WTC11 (cell line): ENCODE measurements at places on chromosomes 1 and 21.

DNA sequence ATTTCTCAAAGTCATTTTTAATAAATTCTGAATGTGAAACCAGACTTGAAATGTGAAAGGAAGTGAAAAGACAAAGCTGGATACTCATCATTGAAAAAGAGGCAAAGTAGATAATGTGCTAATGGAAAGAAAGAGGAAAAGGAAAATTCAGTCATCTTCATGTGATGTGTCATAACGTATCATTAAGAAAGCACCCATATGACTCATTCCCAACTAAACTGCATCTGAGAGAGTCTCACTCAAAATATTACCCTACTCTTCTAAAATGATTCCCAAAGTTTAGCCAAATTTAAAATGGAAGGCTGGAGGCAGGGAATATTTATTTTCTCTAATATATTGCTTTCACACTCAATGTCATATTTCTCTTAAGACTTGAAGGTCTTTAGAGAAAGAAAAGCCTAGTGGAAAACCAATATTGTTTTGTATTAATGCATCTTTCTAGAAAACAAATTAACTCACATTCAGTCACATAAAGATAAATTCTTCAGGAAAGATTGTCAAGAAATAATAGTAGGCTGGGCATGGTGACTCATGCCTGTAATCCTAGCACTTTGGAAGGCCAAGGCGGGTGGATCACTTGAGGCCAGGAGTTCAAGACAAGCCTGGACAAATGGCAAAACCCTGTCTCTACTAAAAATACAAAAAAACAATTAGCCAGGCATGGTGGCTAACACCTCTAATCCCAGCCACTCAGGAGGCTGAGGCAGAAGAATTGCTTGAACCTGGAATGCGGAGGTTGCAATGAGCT, 129.9 kb downstream of the SLC30A10 start:
- no peak for DNase-seq

DNA sequence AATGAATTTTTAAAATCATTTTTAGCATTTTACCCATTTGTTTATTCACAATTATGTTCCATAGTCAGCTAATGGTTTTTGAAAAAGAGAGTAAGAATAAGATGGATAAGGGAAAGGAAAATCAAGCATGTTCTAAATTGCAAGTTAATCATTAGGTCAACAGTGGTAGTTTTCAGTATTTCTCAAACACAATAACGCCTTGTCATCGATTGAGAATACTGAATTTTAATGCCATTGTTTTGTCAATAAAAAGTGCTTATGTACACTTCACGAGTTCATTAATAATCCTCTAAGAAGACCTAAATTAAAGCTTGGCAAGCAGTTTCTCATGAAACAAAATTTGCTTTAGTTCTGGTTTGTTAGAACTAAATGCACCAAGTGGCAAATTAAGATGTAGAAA, 100.3 kb downstream of the RERE start:
- no peak for DNase-seq

DNA sequence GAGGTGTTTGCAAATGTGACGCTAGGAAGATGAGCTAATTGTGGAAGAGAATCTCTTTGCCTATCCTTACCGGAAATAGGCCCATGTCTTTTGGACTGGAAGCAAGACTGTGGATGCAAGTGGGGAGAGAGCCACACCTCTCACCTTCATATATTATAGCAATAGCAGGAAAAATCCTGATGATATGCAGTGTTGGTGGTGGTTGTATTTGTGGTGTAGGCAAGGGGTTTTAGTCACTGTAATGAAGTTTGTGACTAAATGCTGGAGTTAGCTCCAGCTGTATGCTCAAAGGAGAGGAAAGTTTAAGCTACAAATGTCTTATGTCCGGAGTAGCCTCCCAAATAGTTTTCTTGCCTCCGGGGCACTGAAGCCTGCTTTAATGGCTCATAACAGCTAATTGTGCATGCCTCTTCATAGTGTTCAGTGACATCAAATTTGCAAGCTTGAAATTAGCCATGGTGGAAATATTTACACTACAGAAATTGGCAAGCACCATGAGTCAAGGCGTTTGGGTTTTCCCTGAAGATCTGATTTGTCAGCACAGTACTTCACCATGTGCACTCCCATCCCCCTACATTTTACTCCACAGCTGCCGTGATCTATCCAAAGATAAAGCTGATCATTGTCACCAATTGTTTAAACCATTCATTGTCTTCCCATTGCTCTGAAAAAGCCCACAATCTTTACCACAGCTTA, 102.6 kb upstream of the ZNF644 start:
- no peak for DNase-seq

- DNase-seq: peak; percentile 81
These were observed 34.8 kb downstream of the RIMS3 start for GRCh38 chr1:40630488-40631223.

GRCh38 chr1:247332623-247333361, 1.1 kb upstream of the ZNF496 start:
- no peak for DNase-seq

DNA sequence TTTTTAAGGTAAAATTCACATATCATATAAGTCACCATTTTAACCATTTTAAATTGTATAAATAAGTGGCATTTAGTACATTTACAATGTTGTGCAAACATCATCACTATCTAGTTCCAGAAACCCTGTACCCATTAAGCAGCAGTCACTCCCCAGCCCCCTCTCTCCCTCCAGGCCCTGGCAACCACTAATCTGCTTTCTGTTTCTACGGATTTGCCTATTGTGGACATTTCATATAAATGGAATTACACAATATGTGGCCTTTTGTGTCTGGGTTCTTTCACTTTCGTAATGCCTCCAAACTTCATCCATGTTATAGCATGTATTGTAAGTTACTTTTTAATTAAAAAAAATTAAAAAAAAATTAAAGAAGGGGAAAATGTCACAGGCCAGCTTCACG, 58.0 kb upstream of the RAB3GAP2 start:
- DNase-seq: no peak

DNA sequence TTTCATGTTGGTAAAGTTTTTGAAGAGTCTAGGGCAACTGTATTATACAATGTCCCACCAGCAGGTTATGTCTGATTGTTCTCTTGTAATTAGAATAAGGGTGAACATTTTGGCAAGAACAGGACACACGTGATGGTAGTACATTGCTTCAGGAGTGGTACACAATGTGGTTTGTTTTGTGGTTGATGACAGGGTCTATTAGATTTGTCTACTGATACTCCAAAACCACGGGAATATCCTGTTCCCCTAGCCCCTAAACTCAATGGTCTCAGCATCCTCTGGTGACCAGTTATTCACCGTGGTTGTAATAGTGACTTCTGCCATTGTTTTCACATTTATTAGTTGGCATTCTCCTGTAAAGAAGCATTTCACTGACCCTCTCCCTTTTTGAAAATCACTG, 22.1 kb upstream of the ACTA1 start:
- no peak for DNase-seq

DNA sequence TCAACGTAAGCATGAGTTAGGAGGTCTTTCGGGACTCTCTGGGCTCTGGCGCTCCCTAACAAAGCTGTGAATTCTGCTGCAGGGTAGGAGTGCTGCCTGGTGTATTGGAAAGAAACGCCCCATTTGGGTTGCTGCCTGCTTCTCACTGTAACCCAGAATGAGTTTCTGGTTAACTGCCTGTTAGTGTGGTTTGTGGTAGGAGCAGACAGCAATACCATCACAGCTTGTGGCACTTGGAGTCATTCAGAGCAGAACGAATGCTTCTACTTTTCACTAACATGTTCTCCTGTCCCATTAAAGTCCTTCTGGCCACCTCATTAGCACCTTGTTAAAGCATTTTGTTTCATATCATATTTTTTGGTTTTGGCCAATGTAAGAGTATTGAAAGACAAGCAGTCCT, 18.1 kb downstream of the MAP3K7CL start:
- DNase-seq: no peak

DNA sequence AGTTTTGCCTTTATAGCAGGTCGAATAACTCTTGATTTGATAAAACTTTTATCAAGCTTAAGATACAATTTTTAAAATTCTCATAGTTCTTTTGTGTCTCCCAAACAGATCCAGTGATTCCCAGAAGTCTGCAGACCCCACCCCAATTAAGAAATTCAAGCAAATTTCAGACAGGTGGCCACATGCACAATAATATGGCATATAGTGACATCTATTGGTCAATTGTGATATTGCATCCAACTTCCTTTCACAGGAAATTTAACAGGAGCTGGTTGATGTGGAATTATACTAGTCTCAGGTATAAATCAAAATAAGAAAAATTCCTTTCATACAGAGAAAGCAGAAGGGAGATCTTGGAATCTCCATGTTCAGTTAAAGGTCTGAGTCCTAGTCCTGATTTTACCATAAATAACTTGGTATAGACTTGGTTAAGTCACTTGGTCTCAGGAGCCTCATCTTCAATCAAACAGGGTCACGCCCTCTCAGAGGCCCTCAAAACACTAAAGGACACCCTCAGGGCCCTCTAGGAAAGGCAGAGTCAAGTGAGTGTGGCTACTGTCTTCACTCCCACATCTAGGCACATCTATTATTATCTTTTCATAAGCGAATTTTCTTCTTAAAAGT, 24.1 kb downstream of the PIGM start:
- no peak for DNase-seq

DNA sequence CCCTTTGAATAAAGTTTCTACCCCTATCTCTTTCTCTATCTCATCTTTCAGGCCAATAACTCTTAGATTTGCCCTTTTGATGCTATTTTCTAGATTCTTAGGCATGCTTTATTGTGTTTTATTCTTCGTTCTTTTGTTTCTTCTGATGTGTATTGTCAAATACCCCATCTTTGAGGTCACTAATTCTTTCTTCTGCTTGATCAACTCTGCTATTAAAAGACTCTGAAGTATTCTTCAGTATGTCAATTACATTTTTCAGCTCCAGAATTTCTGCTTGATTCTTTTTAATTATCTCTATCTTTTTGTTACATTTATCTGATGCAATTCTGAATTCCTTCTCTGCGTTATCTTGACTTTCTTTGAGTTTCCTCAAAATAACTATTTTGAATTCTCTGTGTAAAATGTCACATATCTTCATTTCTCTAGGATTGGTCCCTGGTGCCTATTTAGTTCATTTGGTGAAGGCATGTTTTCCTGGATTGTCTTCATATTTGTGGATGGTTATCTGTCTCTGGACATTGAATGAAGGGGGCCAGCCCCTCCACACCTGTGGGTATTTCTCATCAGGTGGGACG, 11.2 kb upstream of the CYP2J2 start:
- DNase-seq: no peak

- DNase-seq: no peak
These were observed 105.0 kb upstream of the SAMD11 start for GRCh38 chr1:818618-819291.

DNA sequence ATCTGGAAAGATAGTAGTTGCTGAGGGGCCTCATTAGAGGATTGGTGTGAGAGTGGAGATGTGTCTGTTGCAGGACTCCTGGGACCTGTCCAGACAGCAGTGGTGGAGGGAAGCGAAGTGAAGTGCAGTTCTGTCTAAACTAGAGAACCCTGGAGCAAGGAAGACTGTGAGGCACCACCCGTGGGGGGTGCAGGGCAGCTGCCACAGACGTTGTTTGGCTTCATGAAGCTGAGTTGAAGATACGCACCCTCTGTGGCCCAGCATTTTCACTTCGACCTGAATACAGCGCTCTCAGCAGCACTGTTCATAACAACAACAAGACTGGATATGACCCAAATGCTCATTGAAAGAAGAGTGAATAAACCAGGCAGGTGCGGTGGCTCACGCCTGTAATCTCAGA, 29.3 kb downstream of the ABCG1 start:
- DNase-seq: no peak

DNA sequence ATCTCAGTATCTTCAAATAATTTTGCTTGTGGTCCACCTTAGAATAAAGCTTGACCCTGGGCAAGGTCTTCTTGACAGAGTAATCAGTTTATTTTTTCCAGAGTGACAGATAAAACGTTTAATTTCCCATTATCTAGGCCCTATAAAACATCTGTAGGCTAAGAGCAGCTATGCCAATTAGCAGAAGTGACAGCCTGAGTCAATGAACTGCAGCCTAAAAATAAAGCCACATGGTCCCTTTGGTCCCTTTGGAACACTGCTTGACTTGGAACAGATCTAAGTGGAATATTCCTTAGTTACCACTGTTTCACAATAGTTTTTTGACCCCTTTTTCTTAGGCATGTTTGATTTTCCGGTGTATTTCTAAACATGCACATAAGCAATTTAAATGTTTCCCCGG, 6.3 kb upstream of the RGS13 start:
- no peak for DNase-seq

- no peak for DNase-seq
These were observed 171.9 kb upstream of the NR5A2 start for GRCh38 chr1:199855580-199855979.

GRCh38 chr1:237553078-237553477, 337.6 kb downstream of the ZP4 start:
- DNase-seq: no peak

- DNase-seq: no peak
These were observed 30.1 kb upstream of the CSF3R start for GRCh38 chr1:36512842-36513241.

- DNase-seq: no peak
These were observed 23.8 kb upstream of the KCNA10 start for GRCh38 chr1:110542725-110543124.

GRCh38 chr1:179094818-179095217, 12.9 kb downstream of the TOR3A start:
- DNase-seq: no peak

DNA sequence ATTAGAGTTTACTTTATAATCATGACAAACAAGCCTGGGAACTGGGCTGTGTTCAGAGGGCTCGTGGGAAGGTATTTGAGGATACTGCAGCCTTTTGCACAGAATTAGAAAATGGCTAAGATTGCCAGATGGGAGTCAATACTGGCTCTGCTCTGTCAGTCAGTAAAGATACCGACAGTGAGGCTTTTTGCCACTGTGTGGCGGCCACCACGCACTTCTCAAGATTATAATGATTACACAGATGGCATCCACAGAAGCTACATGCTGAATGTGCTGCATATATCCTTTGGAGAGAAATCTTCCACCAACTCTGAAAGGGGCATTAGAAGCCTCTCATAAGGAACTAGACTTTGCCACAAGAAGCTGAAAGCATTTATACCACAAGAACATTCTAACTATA, 213.4 kb upstream of the PTBP2 start:
- DNase-seq: no peak

DNA sequence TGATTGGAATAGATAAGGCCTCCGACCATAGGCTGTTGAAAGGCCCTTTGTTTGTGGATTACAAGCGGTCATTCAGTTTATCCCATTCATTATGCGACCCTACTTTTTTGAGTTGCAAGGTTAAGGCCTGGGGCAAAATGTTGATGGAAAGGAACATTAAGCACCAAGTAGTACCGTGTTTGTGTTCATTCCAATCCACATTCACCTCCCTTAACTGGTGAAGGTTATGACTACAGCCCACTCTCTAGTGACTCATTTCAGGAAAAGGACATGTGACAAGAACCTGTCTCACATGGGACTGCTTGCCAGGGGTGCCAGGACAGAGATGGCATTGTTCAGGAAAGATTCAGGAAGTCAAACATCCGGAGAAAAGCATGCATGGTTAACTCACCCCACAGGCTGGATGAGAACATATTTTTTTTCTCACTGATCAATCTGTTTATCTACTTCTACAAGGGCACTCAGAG, 81.6 kb downstream of the CD58 start:
- DNase-seq: no peak

DNA sequence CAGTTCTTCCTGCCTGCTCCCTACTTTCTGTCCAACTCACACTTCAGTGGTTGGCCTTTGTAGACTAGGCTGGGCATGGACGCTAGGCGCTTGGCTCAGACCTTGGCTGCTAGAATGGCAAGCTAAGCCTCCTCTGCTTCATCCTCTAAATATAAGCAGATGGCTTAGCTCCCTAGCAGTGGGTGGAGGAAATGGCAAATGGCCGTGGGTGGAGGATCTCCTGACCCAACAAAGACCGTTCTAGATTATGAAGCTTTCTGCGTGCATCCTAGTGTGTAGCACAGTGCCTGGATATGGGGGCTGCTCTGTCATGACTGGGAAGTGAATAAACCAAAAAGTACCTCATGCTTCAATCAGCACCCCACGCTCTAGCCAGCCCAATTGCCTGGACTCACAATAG, 10.4 kb upstream of the ETV3L start:
- DNase-seq: no peak
